ENCODE measurements at places on chromosomes 2 and 18.

DNA sequence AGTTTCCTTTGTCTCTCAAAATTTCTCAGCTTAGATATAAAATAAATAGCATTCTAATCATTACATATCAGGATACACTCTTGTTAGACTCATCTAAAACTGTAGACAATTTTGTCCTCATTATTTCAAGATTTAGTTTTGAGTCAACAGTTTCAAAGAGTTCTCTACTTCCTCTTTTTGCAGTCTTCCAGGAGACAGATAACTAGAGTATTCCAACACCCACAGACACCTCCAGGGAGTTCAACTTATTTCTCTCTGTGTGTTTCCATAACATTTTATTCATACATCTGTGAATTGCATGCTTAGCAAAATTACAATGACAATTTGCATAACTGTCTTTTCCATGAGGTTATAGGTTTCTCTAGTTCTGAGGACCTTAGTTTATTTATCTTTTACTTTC, 166.6 kb upstream of the HNMT start:
- no peak for DNase-seq

GRCh38 chr2:151771599-151772358, 37.5 kb upstream of the NEB start:
- peak; percentile 80 for DNase-seq

DNA sequence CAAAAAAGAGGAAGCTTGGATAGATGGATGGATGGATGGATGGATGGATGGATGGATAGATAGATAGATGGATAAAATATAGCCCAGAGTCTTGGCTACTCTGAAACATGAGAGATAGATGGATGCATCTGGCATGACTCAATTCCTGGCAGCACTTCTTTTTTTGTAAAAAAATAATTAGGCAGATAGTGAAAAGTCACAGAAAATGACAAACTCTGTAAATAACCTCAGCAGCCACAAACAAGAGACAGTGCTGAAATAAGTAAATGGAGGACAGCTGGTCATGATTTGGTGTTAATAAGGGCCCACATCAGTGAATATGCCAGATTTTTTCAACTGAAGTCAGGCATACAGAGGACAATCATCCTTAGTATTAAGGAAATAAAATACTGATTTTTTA, 585.0 kb upstream of the GCFC2 start:
- no peak for DNase-seq

- DNase-seq, result peak; percentile 17
Observed at GRCh38 chr2:191724015-191724414, 46.1 kb downstream of the NABP1 start.

DNA sequence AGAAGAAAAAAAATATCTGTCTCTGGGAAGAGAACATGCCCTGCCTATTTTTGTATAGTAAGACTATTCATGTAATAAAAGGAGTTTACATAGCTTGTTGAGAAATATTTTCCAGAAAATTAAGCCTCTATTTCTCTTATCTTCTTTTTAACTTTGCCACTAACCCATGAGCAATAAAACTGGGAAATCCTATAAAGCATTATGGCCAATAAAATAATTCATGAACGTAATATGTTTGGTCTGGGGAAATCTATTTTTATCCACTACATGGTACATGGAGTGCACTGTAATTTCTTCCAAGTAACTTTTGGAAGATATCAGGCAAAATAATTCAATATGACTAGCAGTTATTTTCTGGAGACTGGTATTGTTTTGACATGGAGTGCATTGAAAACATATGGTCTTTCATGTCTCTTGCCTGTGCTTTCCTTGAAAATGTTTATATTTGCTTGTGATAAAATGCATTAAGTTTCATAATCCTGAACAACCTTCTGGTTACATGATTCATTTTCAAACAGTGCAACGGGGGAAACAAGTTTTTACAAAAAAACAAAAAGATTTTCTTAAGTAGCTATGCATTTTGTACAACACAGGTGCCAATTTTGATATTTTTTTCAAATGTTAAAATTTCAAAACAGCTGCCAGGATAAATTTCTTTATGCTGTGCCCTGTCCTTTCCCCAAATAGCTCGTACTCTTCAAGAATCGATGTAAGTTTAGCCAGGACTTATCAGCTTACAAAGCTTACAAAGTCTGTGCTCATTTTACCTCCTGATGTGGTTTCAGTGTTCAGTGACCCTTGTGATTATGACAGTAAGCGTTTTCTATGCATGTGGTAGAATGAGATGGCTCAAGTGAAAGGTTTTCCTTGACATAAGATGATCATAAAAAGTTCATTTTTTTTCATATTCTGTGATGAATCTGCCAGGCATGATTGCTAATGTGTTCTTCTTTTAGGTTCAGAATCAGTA, 194.5 kb downstream of the UBE2E3 start:
- peak; percentile 26 for DNase-seq

DNA sequence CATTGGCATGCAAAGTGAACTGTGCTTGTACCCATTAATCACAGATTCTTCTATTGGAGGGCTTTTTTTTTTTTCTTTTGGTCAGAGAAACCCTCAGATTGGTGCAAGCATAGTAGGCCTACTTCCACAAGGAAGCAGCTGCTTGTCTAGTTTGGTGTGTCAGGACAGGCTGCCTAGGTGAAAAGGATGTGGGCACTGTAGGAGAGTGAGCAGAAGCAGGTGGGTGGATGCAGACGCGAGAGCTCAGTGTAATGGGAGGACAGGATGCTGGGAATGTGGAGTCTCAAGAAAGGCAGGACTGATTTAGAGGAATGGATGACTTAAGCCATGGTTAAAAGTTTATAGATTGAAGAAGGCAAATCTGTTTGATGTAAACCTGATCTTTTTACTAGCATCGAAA, 3.1 kb downstream of the ELP2 start:
- DNase-seq, result no peak

DNA sequence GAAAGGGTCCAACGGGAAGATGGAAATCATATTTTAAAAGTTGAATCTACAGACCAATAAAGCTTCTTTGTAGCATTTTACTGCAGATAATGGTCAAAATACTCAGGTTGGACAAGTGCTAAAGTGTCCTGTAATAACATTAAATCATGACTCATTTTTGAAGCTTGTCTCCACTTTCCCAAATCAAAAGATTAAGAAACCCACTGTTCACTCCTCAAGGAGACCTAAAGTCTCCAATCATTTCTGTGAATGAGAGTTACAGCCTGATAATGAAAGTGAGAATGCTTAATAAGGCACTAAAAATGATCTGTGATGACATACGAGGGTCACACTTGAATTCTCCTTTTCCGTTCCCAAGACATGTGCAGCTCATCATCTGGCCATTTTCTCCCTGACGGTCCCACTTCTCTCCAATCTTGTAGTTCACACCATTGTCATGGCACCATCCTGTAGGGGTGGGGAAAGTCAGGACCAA, 53.4 kb downstream of the ATIC start:
- DNase-seq, result no peak

DNA sequence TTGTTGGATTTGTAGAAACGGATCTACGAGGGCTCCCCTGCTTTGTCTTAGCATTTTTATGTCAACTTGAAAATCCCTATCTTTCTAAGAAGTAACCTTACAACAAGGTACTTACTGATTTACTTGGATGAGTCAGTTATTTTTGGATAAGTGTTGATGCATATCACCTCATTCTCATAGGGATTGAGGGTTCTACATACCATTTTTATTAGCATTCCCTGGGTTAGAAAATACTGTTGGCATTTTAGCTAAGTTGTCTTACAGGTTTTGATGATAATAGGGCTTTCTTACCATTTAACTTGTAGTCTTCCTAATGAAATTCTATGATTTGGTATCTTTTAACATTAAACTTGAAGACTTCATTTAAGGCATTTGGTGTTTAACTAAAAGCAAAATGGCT, 125.2 kb downstream of the UBE2E3 start:
- no peak for DNase-seq

- DNase-seq, result peak; percentile 70
Observed at GRCh38 chr18:62524440-62525200, 1.8 kb downstream of the ZCCHC2 start.

GRCh38 chr2:56077359-56077915, 106.4 kb upstream of the CCDC85A start:
- DNase-seq, result peak; percentile 8

DNA sequence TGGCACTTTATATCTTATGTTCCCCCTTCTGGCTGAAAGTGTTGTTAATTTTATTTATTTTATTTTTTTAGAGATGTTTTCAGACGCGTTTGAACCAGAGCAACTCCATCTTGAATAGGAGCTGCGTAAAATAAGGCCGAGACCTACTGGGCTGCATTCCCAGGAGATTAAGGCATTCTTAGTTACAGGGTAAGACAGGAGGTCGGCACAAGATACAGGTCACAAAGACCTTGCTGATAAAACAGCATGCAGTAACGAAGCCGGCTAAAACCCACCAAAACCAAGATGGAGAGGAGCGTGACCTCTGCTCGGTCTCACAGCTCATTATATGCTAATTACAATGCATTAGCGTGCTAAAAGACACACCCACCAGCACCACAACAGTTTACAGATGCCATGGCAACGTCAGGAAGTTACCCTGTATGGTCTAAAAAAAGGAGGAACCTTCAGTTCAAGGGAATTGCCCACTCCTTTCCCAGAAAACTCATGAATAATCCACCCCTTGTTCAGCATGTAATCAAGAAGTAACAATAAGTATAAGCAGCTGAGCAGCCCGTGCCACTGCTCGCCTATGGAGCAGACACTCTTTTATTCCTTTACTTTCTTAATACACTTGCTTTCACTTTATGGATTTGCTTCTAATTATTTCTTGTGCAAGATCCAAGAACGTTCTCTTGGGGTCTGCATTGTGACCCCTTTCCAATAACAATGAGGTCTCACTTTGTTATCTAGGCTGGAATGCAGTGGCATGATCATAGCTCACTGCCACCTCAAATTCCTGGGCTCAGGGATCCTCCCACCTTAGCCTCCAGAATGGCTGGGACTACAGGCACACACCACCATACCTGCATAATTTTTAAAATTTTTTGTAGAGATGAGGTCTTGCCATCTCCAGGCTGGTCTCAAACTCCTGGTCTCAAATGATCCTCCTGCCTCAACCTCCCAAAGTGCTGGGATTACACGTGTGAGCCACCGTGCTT, 55.9 kb downstream of the CACNB4 start:
- DNase-seq, result no peak

- DNase-seq, result no peak
Observed at GRCh38 chr2:201176081-201176481, 6.9 kb upstream of the CASP10 start.

GRCh38 chr2:181264441-181264840, 192.7 kb upstream of the ITGA4 start:
- no peak for DNase-seq

- no peak for DNase-seq
Observed at GRCh38 chr2:236576087-236576486, 6.5 kb downstream of the ACKR3 start.

DNA sequence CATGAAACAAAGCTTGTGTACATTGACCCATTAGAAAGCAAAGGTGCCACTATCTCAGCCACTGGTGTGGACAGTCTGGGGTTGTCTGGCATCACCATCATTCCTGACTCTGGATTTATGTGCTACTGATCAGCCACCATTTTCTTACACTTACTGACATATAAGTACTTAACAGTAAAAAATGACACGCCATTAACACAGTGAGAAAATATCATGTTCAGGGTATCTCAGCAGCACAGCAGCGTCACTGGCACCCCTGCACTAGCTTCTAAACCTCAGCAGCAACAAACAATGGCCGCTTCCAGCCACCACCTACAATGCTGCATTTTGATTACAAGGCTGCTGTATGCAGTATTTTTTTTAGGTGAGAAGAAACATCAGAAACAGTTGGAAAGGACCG, 253.4 kb upstream of the HDAC4 start:
- no peak for DNase-seq

DNA sequence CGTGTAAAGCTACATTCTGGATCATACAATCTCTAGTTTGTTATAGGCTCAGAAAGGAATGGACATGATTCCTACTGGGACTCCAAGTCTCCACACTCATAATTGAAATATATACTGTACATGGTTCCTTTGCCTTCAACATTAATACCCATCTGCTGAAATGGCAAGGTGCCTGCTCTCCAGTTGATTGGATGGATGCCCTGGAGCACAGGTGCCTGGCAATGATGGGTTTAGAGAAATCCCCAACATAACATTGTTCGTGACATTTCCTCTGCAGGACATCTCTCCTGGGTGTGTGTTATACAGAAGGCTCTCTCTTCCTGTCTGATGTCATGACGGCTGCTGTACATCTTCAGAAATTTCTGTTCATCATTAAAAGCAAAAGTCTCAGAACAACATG, 449.7 kb upstream of the CWC22 start:
- no peak for DNase-seq

GRCh38 chr18:48949606-48950535, 894 bp downstream of the SMAD7 start:
- peak; percentile 72 for DNase-seq

- peak; percentile 4 for DNase-seq
Observed at GRCh38 chr2:19900931-19901441, 797 bp downstream of the TTC32 start.

DNA sequence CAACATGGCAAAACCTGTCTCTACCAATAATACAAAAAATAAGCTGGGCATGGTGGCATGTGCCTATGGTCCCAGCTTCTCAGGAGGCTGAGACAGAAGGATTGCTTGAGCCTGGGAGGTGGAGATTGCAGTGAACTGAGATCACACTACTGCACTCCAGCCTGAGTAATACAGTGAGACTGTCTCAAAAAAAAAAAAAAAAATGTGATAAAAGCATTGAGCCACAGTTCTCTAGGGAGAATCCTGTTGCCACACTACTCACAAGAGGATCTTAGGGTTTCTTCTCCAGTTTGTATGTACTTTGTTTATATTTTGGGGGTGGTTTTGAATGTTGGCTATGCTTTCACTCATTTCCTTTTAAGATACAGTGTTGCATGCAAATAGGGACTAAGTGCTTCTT, 62.0 kb downstream of the TMEM185B start:
- no peak for DNase-seq

- DNase-seq, result peak; percentile 68
Observed at GRCh38 chr2:172098650-172099471, 3.8 kb downstream of the DLX2 start.

GRCh38 chr18:49666045-49666775, 104.4 kb downstream of the LIPG start:
- DNase-seq, result no peak

DNA sequence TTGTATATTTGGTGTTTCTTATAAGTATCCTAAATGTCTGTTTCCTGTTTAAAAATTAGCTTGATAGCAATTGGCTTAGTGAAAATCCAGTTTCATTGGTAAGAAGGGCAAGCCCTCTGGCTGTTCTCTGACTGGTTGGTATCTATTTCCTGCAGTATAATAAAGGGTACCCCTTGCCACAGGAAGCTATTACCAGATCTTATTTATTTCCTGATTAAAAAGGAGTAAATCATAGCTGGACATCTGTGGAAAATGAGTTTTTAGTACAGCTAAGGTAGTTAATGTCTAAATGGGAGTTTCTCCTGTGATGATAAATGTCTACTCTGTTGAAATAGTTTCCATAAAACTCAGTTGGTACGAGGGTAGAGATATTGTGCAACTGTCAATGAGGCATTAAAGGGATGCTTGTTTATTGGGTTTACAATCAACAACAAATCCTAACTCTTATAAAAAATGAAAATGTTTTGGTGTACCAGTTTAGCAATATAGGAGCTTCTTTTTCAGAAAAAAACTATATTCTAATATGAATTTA, 58.7 kb downstream of the FASTKD2 start:
- DNase-seq, result no peak
